HCT116 (cell line): ENCODE measurements at places on chromosomes 13 and 19.
A peak's percentile ranks its signal among the peaks of the same experiment; 100 is the strongest.

- DNase-seq, result no peak
Observed at GRCh38 chr19:4434391-4434790, 23.2 kb downstream of the UBXN6 start.

DNA sequence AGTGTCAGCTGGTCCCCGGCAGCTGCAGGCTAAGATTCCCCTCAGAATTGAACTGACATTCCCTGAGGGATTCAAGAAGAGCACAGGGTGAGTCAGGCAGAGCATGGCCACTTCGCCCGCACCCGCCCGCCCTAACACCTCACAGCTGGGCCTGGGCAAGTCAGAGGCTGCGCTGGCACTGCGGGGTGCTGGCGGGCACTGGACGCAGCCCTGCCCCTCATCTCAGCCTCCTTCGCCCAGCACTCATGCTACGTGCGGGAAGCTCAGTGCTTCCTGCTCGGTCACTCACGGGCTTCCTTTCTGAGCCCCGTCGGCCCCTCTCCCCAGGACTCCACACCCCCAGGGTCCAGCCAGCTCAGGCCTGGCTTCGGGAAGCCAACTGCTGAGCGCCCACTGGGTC is 56.9 kb downstream of the MLLT1 start:
- no peak for DNase-seq

- no peak for DNase-seq
Observed at GRCh38 chr19:33348301-33349010, 25.1 kb upstream of the CEBPG start.

DNA sequence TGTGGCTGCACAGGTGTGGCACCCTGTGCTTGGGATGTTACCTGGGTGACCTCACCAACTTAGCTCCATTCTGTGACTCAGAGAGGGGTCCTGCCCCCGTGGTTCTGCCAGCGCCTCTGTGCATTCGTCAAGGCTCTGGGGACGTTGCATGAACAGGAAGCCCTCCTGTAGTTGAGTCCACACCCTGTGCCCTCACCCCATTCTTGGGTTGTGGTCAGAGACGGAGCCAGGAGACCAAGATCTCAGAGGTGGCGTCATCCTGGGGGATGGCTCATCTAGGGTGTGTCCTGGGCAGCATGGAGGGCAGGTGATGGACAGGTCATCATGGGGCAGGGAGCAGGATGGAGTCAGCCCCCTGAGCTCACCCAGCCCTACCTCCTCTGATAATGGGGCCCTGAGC is 2.5 kb downstream of the COX6B2 start:
- DNase-seq, result peak; percentile 19

DNA sequence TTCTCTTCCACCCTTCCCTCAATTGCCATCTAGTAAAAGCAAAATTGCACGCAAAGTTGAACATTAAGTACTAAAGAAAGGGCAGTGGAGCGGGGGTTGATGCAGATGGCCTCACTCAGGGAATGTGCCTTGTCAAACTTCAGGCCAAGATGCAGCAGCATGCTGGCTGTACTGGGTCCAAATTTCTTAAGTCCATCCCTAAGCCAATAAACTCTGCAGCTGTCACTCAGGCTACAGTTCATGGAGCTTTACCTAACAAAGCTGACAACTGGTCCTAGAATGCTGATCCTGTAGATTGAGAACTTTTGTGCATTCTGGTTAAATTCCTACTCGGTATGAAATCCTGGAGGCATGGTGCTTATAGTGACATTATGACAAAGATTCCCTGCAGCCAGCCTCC is 88.4 kb downstream of the FOXO1 start:
- no peak for DNase-seq

- no peak for DNase-seq
Observed at GRCh38 chr13:75544681-75545330, 4.8 kb upstream of the UCHL3 start.

DNA sequence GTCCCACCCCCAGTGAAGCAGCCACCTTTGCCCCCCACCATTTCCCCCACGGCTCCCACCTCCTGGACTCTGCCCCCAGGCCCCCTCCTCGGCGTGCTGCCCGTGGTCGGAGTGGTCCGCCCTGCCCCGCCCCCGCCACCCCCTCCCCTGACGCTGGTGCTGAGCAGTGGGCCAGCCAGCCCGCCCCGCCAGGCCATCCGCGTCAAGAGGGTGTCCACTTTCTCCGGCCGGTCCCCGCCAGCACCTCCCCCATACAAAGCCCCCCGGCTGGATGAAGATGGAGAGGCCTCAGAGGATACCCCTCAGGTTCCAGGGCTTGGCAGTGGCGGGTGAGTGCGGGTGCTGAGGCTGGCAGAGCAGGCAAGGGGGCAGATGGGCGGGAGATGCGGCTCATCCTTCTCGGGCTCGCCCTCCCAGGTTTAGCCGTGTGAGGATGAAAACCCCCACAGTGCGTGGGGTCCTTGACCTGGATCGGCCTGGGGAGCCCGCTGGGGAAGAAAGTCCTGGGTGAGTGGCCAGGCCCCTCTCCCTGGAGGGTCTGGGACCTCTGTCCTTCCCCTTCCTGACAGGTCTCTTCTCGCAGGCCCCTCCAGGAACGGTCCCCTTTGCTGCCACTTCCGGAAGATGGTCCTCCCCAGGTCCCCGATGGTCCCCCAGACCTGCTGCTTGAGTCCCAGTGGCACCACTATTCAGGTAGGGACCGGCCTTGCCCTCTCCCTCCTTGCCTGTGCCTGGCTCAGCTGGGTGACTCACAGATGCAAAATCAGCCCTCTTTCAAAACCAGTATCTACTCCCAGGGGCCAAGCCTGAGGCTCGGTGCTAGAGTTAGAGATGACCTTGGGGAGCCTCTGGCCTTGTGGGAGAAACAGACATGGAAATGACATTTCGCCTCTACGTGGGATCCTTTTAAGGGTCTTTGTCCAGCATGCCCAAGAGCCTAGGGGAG is 8.8 kb downstream of the IGFLR1 start:
- no peak for DNase-seq

- DNase-seq, result no peak
Observed at GRCh38 chr19:13833330-13834243, 38.3 kb downstream of the ZSWIM4 start.

DNA sequence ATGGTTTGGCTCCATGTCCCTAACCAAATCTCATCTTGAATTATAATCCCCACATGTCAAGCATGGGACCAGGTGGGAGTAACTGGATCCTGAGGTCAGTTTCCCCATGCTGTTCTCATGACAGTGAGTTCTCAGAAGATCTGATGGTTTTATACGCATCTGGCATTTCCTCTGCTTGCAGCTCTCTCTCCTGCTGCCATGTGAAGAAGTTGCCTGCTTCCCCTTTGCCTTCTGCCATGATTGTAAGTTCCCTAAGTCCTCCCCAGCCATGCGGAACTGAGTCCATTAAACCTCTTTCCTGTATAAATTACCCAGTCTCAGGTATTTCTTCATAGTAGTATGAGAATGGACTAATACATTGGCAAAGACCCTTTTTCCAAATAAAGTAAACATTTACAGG is 96.8 kb downstream of the TSHZ3 start:
- no peak for DNase-seq

- no peak for DNase-seq
Observed at GRCh38 chr19:18496980-18497256, 25.0 kb downstream of the ELL start.

GRCh38 chr13:43128504-43128961 is 105.1 kb downstream of the DNAJC15 start:
- DNase-seq, result no peak

GRCh38 chr19:12722566-12723380 is 959 bp downstream of the TNPO2 start:
- peak; percentile 99 for DNase-seq
